ENCODE measurements at places on chromosomes 5 and 9. TPM values are rescaled to one million over a fixed set of nuclear protein-coding genes. Genes with fewer than 3 reads are reported as not detected.
A peak's percentile ranks its signal among the peaks of the same experiment; 100 is the strongest.

GRCh38 chr9:129586685-129587084 is 34.2 kb downstream of the C9orf50 start:
- DNase-seq: no peak

Gene FGD3
- total RNA-seq: 0.10 TPM

DNA sequence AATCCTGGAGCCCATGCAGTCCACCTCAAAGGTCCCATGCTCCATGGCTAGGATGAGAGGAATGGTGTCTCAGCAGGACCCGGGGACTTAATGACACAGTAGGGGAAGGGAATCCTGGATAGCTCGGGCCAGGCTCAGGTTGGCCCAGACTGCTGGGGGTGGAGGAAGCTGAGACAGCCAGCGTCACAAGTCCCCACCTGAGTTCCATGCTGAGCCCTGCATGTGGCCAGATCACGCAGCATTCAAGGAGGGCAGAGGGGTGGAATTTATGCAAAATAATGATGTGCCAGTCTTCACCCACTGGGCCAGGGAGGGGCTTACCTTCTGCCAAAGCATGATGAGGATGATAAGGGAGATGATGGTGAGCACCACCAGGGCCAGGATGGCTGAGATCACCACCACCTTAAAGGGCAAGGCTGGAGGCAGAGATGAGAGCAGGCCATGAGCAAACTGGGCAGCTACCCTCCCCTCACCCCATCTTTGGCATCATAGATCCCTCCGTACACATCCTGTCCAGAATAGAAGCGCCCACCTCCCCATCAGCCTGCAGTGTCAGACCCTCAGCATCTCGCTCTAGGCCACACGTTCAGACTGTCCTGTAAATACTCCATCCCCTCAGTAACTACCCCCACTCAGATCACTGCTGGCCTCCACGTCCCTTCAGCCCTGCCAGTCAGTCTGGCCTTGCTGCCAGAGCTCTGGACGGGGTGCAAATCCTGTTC is 29.3 kb downstream of the PDGFRB start:
- no peak for DNase-seq

DNA sequence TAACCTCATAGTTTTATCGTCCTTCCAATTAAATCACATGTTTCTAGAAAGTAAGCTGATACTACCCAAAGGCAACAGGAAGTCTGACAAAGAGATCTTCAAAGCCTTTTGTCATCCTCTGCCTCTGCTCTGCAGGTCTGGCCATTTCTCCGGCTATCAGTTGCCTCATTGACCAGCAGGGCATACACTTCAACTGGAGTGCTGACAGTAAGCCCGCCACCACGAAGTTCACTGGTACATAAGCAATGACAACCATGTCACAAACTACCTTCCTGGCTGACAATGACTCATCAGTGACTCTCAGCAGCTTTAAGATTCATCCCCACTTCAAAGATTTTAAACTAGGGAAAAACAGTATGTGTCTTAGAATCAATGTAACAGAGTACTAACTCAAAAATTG is 20.6 kb downstream of the SPTLC1 start:
- DNase-seq: peak; percentile 36

DNA sequence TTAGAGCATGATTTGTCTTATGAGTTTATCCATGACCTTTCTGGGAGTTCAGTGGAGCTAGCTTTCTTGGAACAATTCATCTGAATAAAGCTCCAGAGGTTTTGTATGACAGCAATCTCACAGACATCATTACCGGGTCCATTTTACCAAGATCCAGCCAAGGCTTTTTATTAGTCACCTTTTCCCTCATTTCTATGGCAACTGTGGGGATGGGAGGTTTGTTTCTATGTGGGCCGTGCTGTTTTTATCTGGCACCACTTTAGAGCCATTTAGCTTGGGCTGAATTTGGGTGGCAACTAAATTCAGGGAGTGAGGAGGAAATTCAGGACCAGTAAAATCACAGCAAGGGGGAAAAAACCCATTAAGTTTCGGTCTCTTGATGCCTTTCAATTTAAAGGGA is 245.7 kb downstream of the NSG2 start:
- DNase-seq: no peak

GRCh38 chr9:4558371-4558998 is 68.2 kb downstream of the SLC1A1 start:
- DNase-seq: no peak

GRCh38 chr5:153753645-153754432 is 263.4 kb downstream of the GRIA1 start:
- DNase-seq: peak; percentile 20

DNA sequence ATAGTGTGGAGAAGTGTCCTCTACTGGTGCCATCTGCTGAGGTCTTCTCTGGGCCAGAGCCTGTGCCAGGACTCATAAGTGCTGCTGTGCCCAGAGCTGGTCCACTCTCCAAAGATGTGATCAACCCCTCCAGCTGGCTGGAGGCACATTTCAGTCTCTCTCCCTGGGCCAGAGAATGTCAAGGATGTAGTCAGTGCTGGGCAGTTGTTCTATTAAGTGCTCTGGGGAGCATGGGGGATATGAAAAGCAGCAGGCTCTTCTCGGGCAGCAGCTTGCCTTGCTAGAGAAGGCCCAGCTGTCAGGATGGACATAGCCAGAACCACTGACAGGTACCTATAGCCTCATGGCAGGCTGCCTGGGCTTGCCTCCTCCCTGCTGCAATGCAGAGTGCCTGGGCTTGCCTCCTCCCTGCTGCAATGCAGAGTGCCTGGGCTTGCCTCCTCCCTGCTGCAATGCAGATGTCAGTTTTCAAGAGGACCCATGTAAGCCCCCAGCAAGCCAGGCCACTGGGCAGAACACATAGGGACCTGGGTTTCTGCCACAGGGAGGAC is 157.2 kb upstream of the PANK3 start:
- DNase-seq: no peak

DNA sequence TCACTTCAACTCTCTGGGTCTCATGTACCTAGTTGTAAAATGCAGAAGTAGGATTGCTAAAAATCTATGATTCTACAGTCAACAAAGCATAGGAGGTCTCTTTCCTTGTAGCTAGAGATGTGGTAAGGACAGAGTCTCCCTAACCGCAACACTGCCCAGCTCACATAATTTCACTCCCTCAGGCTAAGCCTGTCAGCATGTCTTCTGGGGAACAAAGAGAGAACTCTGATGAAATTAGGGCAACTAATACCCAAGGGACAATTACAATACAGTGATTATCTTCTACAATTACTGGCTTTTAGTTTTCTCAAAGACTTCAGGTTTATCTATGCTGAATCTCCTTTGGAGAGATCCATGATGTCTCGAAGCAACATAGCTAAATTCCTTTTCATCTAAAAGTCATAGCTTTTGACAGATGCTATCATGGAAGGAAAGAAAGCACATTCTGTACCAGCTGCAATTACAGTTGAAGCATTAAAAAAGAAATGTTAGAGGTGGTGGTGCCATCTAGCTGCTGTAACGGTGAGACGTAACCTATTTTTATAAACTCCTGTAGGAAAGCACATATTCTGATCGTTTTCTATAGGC is 141.1 kb upstream of the TARS1 start:
- DNase-seq: peak; percentile 59
